ENCODE measurements at places on chromosomes 4 and X. TPM values are rescaled to one million over a fixed set of nuclear protein-coding genes. Genes with fewer than 3 reads are reported as not detected.

STS gene
- total RNA-seq = 0.55 TPM

GPR143 gene
- not detected for total RNA-seq

TRIML2 gene
- not detected for total RNA-seq

IGSF1 gene
- not detected for total RNA-seq

SSX1 gene
- total RNA-seq = not detected

RTL5 gene
- 0.36 TPM for total RNA-seq

PHOX2B gene
- total RNA-seq = not detected

SPANXN4 gene
- not detected for total RNA-seq

PAGE4 gene
- not detected for total RNA-seq

GABRE gene
- total RNA-seq = not detected

CT45A5 gene
- not detected for total RNA-seq

DNA sequence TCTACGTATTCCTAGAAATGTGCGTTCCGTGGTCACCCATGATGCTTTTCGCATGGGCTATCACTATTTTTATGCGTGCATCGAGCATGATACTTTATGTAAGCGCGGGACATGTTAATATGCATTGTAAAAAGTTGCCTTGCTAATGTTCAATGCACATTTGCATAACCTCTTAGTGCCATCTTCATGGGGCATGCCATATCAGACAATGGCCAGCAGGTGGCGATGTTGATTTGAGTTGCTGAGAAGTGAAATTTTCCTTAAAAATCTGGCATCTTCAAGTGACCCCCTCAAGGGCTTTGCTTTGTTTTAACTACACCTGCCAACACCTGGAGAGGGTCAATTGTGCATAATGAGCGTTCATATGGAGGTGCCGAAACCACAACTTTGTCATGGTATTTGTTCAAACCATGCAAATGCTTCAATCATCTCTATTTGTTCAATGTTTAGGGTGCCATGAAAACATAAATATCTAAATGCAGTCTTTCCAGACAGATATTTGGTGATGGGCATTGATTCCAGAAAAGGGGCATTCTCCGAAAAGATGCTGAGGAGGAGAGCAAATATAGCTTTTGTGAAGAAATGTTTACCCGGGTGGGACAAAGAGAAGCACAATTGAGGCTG is 833.9 kb upstream of the PRKX start:
- DNase-seq = peak; percentile 7

DNA sequence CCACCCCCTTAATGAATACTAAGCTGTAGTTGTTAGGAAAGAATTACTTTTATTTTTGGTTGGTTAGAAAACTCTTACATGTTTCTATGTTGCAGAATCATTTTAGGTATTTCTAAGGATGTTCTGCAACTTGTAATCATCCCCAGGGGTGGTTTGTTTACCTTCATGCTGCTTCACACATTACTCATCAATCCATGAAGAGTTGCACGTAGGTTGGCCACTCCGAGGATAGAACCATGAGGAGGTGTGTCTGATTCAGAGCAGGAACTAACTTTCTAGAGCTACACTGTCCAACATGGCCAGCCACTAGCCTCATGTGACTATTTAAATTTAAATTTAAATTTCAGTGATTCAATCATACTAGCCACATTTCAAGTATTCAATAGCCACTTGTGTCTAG is 127.2 kb upstream of the FRMPD4 start:
- DNase-seq = no peak

- DNase-seq = no peak
Measured at GRCh38 chr4:38209654-38210053, 249.5 kb downstream of the PTTG2 start.

GRCh38 chrX:16476692-16477091 is 173.3 kb upstream of the S100G start:
- DNase-seq = no peak

GRCh38 chr4:82652062-82652461 is 90.3 kb upstream of the TMEM150C start:
- DNase-seq = no peak

GRCh38 chr4:83889802-83890201 is 353.9 kb downstream of the GPAT3 start:
- DNase-seq = no peak

DNA sequence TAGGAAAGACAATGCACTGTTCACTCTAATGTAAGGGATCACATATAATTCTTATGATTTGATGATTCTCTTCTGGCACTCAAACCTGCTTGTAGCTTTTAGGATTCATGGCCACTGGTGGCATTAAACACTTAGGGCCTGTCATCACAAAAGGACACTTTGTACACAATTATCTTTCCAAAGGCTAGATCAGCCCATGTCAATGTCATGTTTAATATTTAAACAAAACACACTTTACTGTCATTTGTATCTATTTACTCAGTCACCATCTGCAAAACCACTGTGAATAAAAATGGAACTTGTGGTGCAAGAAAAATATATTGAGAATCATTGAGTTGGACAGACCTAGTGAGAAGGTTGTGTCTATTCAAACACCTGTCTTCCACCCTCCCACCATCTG is 83.6 kb upstream of the TTC29 start:
- DNase-seq = no peak

DNA sequence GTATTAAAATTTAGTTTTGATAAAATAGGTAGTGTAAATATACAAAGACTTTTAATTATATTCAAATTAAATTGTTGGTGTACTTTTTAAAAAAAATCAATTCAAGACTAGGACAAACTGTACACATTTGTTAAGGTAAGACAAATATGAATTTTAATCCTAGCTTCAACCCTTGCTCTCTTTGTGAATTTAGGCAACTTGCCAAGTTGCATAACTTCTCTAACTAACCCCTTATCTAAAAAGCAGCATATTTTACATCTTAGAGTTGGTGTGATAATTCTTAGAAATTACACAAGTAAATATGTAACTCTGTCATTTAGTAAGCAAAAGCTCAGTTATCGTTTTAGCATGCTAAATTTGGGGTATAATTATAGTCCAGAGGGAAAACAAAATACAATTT is 78.1 kb upstream of the FSTL5 start:
- no peak for DNase-seq

- no peak for DNase-seq
Measured at GRCh38 chr4:45317276-45317675, 590.9 kb upstream of the GNPDA2 start.

- DNase-seq = no peak
Measured at GRCh38 chr4:189504220-189504619, 436.5 kb upstream of the FRG1 start.

DNA sequence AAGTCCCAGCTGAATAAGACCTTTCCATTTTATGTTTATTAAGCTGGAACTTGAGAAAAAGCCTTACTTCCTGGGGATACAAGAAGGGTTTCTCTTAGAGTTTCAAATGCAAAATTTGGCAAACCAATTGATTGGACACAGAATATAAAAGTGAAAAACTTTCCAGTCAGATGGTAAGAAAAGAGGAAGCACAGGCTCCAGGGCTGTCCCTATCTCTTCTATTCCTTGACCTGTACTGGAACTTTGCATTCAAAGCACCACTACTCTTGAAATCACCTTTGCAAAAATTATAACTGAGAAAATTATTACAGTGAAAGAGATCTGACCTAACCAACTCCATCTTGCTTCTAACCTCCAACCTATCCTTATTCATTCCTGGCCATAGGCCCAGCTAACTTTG is 11.7 kb downstream of the PROM1 start:
- DNase-seq = no peak

GRCh38 chrX:71618303-71618721 is at the start of gene CXCR3:
Gene CXCR3 (minus strand): TSS chrX:71618511. CDS start chrX:71618449, 62 bp downstream.
- peak; percentile 32 for DNase-seq

- no peak for DNase-seq
Measured at GRCh38 chr4:38101563-38101962, 141.4 kb downstream of the PTTG2 start.

DNA sequence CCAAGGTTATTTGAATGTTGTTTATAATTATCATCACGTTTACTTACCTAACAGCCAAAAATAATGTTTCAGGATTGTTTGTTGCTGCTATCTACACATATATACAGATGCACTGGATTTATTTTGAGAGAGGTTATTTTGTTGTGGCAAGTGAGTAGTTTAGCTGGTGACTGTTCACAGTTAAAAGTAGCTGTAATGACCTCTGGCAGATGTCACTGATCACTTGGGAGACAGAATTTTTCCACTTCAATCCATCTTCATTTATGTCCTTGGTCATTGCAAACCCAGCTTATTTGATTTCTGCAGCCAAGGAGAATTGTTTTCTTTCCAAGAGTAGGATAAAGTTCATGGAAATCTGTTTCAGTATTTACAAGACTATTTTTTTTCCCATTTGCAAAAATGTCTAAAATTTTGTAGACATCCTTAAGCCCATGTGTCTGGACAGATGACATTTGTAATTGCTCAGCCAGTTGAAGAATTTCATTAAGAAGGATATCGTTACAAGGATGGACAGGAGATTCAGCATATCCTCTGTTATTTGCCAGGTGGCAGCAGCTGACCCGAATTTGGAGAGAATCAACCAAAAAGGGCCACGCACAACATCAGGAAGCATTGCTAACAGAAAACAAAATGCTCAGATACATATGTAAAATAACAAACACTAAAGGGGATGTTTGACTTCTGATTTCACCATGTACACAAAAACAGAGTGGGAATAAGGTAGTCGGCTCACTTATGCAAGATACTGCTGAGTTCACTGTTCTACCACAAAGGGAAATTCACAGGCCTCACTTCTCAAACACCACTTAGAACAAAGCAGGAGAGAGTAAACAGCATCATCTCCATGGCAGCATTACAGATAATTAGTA is 64.5 kb downstream of the GPRIN3 start:
- DNase-seq = peak; percentile 65

DNA sequence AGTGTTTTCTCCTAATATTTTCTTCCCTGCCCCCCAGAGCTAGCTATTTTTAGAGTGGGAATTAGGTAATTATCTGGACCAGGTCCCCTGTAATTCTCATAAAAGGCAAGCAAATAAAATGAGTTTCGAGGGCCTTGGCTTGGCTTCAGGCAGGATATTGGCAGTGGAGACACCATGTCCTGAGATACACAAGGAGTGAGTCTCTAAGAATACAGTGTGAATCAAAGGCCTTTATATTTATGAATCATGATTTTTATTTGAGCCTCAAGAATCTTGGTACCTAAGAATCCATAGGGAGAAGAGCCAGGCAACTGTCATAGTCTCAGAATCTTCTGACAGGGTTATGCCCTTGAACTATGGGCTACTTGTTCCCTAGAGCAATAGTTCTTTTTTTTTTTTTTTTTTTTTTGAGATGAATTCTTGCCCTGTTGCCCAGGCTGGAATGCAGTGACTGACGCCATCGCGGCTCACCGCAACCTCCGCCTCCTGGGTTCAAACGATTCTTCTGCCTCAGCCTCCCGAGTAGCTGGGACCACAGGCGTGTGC is 205.4 kb downstream of the LDB2 start:
- DNase-seq = no peak

DNA sequence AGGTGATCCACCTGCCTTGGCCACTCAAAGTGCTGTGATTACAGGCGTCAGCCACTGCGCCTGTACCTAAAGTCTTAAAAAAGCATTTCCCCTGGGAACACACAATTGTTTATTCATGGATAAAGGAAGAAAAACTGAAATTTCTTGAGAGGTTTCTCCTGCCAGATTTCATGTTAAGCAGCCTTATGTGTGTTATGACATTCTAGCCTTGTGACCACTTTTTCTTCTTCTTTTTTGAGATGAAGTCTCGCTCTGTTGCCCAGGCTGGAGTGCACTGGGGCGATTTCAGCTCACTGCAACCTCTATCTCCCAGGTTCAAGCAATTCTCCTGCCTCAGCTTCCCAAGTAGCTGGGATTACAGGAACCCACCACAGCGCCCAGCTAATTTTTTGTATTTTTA is 57.8 kb upstream of the PLAC8 start:
- no peak for DNase-seq

GRCh38 chr4:102525504-102525903 is 24.3 kb downstream of the NFKB1 start:
- no peak for DNase-seq

GRCh38 chrX:15114743-15115566 is 154.9 kb downstream of the ASB9 start:
- DNase-seq = no peak

- no peak for DNase-seq
Measured at GRCh38 chr4:139587446-139587845, 31.4 kb upstream of the SETD7 start.

- no peak for DNase-seq
Measured at GRCh38 chr4:95415346-95415771, 133.4 kb downstream of the UNC5C start.

DNA sequence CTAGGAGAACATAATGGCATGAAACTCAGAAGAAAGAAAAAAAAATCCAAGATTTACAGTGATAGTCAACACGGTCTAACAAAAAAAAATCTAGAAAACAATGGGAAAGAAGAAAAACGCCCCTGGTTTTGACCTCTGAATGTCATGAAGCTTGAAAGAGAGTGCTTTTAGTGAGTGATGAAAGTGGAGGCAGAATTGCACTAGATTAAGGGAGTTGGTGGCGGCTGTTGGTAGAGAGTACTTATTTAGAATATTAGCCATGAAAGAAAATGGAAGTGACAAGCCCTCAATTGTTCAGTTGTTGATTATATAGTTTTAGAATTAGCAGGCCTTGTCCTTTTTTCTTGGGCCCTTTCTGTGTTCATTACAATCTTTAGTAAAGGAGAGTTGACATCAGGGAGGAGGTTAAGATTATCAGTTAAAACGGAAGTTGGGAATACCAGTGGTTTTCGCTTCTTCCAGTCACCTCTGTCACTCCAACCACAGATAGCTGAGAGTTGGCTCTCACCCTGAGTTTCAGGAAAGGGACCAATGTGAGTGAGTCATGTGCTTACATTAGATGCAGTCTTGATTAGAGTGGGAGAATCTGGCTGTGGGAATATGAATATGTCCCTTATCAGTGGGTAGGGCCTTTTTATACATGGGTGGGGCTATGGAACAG is 29.7 kb downstream of the EREG start:
- no peak for DNase-seq

DNA sequence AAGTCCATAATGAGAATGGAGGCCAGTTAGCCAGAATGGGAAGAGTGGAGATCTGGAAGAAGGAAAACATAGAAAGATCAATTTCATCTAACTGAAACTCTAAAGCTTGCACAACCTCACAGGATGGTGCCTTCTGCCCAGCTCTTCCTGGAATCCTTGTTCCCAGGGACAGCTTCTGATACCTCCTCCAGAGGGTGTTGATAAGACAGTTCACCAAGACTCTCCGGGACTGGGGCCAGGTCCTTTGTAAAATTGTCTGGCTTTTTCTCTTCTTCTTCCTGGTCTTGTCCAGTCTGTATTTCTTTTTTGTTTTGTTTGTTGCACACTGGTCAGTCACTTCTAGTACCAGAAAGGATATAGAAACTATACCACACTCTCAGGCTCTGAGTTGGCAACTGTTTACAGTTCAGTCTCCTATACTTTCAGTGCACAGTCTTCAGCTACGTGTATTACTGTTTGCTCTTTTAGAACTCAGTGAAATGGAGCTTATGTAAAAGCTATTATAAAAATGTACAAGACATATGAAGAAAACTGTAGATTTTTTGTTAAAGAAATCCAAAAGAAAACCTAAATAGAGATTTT is 142.8 kb upstream of the RPL34 start:
- no peak for DNase-seq

GRCh38 chr4:70816894-70817293 is 22.8 kb downstream of the GRSF1 start:
- no peak for DNase-seq

Data from naive thymus-derived CD8-positive, alpha-beta T cell (primary cell).